ENCODE measurements at places on chromosomes 5 and 9. TPM values are rescaled to one million over a fixed set of nuclear protein-coding genes. Genes with fewer than 3 reads are reported as not detected.

GRCh38 chr5:126656401-126657007 lies 55.8 kb downstream of the PHAX start:
- no peak overlapping the region for H3K27ac ChIP-seq
- no peaks in the 10 kb centered on the region for H3K36me3 ChIP-seq
- H3K27me3 ChIP-seq = no peaks in the 10 kb centered on the region
- DNase-seq = no peak
- H3K4me3 ChIP-seq = no peak overlapping the region

DNA sequence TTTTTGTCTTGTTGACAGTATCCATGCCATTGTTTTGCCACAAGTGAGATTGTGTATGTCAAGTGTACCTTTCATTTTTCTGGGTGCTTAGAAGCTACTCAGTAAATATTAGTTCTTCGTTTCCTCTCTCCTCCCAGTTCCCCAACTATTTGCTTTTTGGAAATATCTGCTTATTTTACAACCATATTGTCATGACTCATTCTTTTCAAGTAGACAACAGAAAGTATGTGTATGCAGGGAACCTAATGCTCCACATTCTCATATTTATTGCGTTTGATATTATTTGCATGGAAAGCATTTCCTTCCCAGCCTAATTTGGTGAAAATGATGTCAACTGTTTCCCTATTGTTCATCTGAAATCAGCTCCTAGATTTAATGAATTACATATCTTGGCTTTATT lies 483.7 kb upstream of the RIOK2 start:
- H3K4me1 ChIP-seq = no peaks in the 10 kb centered on the region
- H3K36me3 ChIP-seq = no peaks in the 10 kb centered on the region
- no peak for DNase-seq
- H3K27me3 ChIP-seq = no peaks in the 10 kb centered on the region
- no peak overlapping the region for H3K27ac ChIP-seq
- no peak overlapping the region for H3K4me3 ChIP-seq

The ACTBL2 gene
- not detected for total RNA-seq

DNA sequence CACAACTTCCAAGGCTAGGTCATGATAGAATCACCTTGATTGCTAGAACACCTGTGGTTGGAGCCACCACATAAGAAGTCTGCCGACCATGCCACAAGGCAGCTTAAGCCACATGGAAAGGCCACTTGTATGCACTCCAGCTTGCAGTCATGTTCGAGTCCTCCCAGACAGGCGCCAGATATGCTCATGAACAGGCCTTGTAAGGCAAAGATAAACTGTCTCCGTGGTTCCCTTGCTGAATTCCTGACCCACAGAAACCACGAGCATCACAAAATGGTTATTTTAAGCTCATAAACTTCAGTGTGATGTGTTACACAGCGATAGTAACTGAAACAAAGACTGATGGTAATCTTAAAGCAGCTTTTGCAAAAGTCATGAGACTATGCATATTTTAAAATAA lies 188.4 kb upstream of the DAPK1 start:
- H3K4me3 ChIP-seq = no peak overlapping the region
- DNase-seq = no peak
- no peaks in the 10 kb centered on the region for H3K4me1 ChIP-seq
- no peak overlapping the region for H3K27ac ChIP-seq

- H3K27me3 ChIP-seq = no peaks in the 10 kb centered on the region
- H3K27ac ChIP-seq = no peak overlapping the region
- H3K36me3 ChIP-seq = peaks cover 28% of the 10 kb centered on the region
- H3K4me1 ChIP-seq = no peaks in the 10 kb centered on the region
Observed at GRCh38 chr9:122320413-122320881, 50.4 kb upstream of the PTGS1 start.

GRCh38 chr5:74772359-74772758 lies 5.3 kb downstream of the NSA2 start:
- DNase-seq = no peak
- no peaks in the 10 kb centered on the region for H3K27me3 ChIP-seq
- H3K27ac ChIP-seq = no peak overlapping the region
- H3K36me3 ChIP-seq = peaks cover 71% of the 10 kb centered on the region
- H3K4me3 ChIP-seq = no peak overlapping the region

The MCC gene
- 13.9 TPM for total RNA-seq

- no peak overlapping the region for H3K4me3 ChIP-seq
- no peak overlapping the region for H3K27ac ChIP-seq
- no peaks in the 10 kb centered on the region for H3K36me3 ChIP-seq
- H3K4me1 ChIP-seq = no peaks in the 10 kb centered on the region
Observed at GRCh38 chr9:38334234-38334633, 58.3 kb upstream of the ALDH1B1 start.

- no peak overlapping the region for H3K4me3 ChIP-seq
- no peaks in the 10 kb centered on the region for H3K36me3 ChIP-seq
- H3K4me1 ChIP-seq = peaks cover 21% of the 10 kb centered on the region
- H3K27me3 ChIP-seq = no peaks in the 10 kb centered on the region
Observed at GRCh38 chr5:38540314-38540713, 16.1 kb downstream of the LIFR start.

The SH3GLB2 gene
- total RNA-seq = 77.0 TPM

GRCh38 chr5:3428334-3428733 lies 167.3 kb upstream of the IRX1 start:
- no peaks in the 10 kb centered on the region for H3K4me1 ChIP-seq
- DNase-seq = no peak
- no peaks in the 10 kb centered on the region for H3K27me3 ChIP-seq
- H3K4me3 ChIP-seq = no peak overlapping the region
- H3K27ac ChIP-seq = no peak overlapping the region

- peaks cover 6% of the 10 kb centered on the region for H3K4me1 ChIP-seq
- DNase-seq = no peak
- no peak overlapping the region for H3K27ac ChIP-seq
- H3K27me3 ChIP-seq = no peaks in the 10 kb centered on the region
- H3K4me3 ChIP-seq = peak overlapping the region; percentile 65
Observed at GRCh38 chr5:172453986-172454357, 353 bp downstream of the SH3PXD2B start.

The KCNV2 gene
- total RNA-seq = not detected

The JADE2 gene
- 103 TPM for total RNA-seq

DNA sequence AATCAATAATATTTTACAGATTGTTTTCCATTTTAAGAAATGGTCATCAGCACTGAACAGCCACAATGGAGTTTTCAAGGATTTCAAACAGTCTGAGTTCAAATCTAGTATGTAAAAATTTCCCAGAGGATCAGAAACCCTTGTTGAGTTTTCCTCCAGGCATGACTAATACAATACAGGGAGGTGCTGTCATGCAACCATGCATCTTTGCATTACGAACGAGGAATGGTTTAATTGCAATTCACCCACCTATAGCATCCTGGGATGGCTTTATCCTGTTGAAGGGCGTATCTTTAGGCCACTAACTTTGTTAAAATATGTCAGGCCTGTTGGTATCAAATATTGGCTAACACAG lies 196.4 kb downstream of the EFNA5 start:
- peak overlapping the region; percentile 76 for H3K27ac ChIP-seq
- no peaks in the 10 kb centered on the region for H3K36me3 ChIP-seq
- peaks cover 31% of the 10 kb centered on the region for H3K4me1 ChIP-seq
- no peak for DNase-seq
- H3K4me3 ChIP-seq = no peak overlapping the region

DNA sequence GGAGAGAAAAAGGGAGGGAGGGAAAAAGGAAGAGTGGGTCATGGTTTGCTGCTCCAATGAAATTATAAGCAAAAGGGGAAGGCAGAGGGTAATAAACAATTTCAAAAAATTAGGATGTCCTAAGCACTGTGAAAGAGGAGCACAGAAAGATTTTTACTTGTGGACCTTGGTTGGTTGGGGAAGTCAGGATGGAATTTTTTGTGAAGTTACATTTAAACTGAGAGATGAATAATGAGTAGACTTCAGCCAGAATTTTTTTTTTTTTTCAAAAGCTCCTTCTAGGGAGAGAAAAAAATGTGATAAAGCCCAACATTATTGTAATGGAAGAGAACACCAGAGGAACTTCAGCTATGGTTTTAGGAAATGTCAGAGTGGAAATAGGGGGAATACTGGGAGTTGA lies 515.9 kb upstream of the PAPPA start:
- no peak for DNase-seq
- no peaks in the 10 kb centered on the region for H3K36me3 ChIP-seq
- H3K4me1 ChIP-seq = no peaks in the 10 kb centered on the region
- H3K27me3 ChIP-seq = no peaks in the 10 kb centered on the region
- no peak overlapping the region for H3K4me3 ChIP-seq

DNA sequence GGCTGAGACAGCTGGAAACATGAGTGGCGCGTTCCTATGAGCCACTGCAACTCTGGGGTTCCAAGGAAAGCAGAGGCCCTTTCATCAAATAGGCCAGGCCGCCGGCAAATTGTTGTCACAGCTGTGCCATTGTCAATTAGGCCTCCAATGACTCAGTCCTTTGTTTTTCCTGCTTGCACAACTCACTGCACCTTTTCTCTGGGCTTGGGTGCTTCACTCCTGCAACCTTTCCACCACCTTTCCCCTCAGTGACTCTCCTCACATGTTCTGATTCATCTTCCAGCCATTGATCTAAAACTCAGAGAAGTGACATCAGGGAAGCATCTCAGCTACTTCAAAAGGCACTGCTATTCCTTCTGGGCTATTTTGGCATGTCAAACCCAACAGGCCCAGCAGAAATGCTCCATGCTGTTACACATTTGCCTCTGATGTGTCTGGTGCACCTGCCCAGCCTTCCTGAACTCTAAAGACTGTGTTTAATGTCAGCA lies 653.7 kb downstream of the NR2F1-AS1 start:
- no peak for DNase-seq
- no peaks in the 10 kb centered on the region for H3K4me1 ChIP-seq
- no peak overlapping the region for H3K27ac ChIP-seq

DNA sequence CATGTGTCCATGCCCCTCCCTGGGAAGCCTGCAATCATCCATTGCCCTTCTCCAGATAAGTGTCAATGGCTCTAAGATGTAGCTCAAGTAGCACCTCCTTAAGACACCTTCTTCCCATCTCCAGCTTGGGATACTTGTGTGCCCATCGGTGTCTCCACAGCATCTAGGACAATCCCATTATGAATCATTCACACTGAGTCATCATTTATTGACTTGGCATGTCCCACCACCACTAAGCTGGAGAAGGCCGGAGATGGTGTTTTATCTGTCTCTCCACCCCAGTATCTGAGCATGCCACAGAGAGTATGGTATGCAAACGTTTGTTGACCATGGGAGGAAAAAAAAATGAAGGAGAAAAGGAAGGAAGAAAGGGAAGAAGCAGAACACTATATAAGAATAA lies 342.2 kb downstream of the TRIM32 start:
- H3K27ac ChIP-seq = no peak overlapping the region
- H3K27me3 ChIP-seq = peaks cover 7% of the 10 kb centered on the region
- no peaks in the 10 kb centered on the region for H3K4me1 ChIP-seq
- H3K36me3 ChIP-seq = no peaks in the 10 kb centered on the region

Measured in spleen (tissue), 13 donors.